ENCODE measurements at places on chromosomes 13 and 19.

DNA sequence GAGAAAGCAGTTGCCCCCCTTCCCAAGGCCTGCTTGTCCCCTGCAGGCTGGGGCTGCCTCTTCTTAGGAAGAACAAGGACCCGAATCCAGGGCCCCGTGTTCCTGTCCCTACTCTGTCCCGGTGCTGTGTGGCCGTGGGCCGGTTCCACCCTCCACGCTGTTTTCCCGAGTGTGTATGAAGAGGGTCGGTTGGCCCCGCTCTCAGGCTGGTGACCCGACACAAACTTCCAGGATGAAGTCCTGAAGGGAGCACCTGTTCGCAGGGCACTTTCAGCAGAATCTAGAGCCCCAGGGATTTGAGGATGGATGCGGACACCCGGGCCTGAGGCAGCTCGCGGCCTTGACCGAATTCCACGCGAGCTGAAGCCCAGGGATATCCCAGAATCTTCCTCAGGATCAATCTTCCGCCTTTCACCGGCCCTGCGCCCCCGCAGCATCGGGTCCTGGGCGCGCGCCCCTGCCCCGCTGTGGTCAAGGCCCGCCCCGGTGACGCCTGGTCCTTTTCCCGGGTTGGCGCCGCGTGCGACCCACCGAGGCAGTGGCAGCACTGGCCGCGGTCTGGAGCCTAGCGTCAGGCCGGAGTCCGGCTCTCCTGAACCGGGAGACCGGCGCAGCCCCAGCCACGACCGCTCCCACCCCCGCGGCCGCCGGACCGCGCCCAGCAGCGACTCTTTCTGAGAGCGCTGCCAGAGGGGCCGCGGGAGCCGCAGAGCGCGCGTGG is 528 bp upstream of the CHST8 start:
- DNase-seq = no peak

GRCh38 chr13:108915095-108915633 is 285.8 kb downstream of the MYO16 start:
- DNase-seq = no peak

DNA sequence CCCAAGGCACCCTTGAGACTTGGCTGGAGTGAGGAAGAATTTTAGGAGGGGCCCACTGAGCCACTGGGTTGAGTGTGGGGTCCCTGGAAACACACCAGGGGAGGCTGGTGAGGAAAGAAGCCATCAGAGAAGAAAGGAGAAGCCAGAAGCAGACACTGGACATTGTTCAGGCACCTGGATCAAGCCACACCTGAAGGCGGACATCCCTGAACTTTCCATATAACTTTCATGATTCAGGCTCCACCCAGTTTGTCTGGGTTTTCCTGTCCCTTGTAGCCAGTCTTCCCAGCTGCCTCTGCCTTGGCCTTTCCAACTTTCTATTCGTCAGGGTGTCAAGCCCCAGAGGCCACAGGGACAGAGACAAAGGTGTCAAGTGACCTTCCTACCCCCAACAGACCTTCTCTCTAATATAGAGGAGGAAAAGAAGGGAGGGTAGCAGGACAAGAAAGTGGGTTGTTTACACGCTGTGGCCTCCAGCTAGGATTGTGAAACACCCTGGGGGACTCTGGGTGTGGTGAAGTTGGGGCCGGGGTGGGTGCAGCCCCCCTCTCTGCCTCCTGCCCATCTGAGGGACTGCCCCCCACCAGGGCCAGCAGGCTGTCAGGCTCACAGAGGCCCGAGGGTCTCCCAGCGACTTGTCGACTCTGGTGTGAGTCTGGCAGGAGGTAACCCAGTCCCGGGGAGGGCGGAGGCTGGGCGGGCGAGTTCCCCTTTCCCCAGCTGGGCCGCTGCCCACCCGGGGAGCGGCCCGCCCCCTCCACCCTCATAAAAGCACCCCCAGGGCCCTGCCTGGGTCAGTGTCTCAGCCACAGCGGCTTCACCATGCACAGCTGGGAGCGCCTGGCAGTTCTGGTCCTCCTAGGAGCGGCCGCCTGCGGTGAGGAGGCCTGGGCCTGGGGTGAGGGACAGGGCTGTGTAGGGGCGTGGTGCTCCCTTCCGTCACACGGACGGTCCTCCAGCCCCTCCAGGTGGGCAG is at the start of gene CFD:
Gene CFD (plus strand): TSS at position 797 of the 976 bp plus-strand sequence. CDS start 26 bp downstream, at position 823.
- DNase-seq = no peak

- DNase-seq = peak; percentile 45
These were observed 962 bp upstream of the IRS2 start for GRCh38 chr13:109787135-109787954.

DNA sequence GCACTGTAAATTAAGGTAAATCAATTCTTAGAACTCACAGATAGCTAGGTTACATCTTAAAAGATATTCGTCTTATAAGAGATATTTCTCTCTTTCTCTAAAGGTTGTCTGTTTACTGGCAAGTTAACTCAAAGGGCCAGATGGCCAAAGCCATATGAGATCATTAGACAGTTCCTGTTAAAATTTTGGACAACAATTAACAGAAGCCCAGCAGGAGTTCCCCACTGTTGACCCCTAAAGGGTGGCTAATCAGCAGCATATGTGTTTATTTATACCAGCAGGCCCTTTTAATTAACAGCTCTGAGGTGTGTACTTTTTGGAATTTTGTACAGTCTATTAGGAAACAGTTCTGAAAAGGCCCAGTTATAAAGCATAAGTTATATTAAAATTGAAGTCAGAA is 245.8 kb downstream of the LIG4 start:
- no peak for DNase-seq

DNA sequence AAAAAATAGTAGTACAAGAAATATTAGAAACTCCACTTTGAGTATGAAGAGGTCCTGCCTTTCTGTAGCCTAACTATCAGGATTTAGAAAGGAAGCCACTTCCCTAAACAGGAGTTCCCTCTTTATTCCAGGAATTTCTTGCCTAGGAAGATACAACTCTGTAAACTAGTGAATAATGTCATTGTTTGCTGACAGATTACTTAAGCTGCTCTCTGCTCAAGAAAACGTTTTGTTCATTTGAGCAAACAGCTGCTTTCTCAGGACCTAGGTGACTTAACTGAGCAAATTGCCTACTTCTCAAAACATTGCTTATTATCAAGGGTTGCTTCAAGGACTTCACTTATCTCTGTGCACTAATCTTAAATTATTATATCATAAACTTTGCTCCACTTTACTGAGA is 1419.4 kb upstream of the SLC10A2 start:
- no peak for DNase-seq

GRCh38 chr19:56837004-56837403 is 3.5 kb downstream of the PEG3 start:
- DNase-seq = no peak

GRCh38 chr13:74306496-74306895 is 172.3 kb upstream of the KLF12 start:
- DNase-seq = no peak

GRCh38 chr19:3809881-3810707 is 23.9 kb upstream of the MATK start:
- no peak for DNase-seq

DNA sequence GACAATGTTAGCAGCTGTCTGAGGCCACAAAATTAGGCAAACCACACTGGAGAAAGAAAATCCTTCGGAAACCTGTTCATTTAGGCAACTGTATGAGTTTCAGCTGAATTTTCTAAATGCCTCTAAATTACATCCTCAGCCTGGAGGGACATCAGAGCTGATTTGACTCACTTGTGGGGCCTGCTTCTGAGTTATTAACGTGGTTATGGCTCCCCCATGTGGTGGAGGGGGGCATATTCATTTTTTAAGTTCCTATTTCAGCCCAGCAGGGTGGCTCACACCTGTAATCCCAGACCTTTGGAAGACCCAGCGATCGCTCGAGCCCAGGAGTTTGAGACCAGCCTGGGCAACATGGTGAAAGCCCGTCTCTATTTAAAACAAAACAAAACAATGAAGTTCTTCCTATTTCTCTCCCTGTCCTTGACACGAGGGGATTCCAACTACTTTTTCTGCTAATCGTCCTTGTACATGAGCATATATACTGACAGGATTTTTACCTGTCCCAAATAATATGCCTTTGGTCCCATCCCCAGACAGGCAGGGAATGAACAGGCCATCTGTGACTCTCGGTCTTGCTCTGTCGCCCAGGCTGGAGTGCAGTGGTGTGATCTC is 31.5 kb upstream of the HIF3A start:
- peak; percentile 69 for DNase-seq

- DNase-seq = no peak
These were observed 162.0 kb downstream of the EFNB2 start for GRCh38 chr13:106373304-106373988.

Data from activated CD4-positive, CD25-positive, alpha-beta regulatory T cell treated with anti-CD3 and anti-CD28 coated beads, Interleukin-2, amount 50 U/mL, for 72 hours (primary cell).